ENCODE measurements at places on chromosomes 1 and 21.

GRCh38 chr1:87194271-87194774 is 134.4 kb upstream of the LMO4 start:
- DNase-seq = no peak

DNA sequence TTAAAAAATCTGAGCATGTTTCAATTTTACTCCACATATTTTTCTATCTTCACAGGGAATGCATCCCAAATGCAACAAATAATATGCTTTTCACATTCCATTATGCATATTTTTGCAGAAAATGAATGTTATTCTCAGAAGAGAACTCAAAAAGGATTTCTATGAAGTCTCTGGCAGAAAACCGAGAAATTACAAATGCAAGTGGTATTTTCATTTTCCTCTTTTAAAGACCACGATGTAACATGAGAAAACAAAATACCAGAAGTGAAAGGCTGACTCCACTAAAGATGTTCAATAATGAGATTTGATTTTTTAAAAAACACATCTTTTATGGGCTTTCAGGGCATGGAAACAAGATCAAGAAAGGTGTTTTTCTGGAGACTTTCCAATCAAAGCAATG is 5.0 kb upstream of the PDC start:
- no peak for DNase-seq

GRCh38 chr1:33433509-33434362 is 2.8 kb upstream of the PHC2 start:
- DNase-seq = no peak

DNA sequence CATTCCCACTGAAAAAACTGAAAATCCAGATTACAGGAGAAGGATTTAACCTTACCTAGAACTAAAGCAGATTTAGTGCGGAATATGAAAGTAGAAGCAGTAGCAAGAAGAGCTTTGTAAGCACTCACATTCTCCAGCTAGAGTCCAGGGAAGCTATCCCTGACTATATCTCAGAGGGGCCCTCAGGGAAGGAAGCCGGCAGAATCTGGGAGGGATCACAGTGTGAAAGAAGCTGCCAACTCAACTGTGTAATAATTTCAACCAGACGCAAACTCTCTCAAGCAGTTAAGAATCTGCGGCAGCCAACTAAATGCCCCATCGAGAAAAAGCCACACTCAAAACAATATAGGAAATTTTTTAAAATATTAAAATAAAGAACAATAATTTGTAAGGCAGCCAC is 163.8 kb downstream of the EIF4G3 start:
- no peak for DNase-seq

GRCh38 chr1:100995198-100995988 is 30.2 kb downstream of the DPH5 start:
- DNase-seq = no peak

Measured in activated CD4-positive, alpha-beta T cell treated with anti-CD3 and anti-CD28 coated beads, Interleukin-2, amount 50 U/mL, for 16 hours (primary cell).